HT-29 (cell line): ENCODE measurements at places on chromosomes 3 and 15.

DNA sequence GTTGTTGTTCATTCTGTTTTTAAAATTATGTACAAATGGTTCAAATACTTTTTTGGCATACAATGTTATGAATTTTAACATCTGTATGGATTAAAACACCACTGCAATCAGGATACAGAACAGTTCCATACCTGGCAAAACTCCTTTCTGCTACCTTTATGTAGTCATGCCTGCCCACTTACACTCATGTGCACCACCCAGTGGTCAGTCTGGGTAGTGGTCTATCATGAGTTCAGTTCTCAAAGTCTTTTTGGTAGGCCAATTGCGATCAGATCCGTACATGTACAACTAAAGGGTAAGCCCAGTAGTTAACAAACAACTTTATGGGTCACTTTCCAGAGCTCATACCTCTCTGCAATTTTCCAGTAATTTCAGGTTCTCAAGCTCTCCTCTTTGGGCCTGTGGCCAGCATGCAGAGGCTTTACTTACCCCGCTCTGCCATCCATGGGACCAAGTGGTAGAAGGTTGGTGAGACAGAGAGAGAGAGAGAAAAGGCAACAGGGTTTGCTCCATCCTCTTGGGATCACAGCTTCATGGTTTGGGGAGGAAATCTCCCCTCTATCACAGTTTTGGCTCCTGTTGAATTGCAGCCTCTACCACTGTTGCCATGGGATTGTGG lies 63.9 kb upstream of the FAM98B start:
- DNase-seq, result peak; percentile 91

DNA sequence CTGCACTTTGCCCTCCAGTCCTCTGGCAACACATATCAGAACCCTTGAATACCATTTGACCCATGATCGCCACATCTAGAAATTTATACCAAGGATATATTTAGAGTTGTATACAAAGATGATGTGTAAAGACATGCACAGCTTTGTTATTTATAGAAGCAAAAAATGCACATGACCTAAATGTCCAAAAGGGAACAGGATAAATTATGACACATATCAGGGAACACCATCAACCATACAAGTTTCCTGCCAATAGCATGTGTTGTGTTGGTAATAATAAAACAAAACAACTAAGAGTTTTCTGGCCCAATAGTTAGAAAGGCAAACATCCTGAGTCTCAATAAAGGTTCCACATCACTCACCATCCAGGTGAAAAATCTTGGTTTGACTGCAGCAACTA lies 51.5 kb downstream of the AAGAB start:
- DNase-seq, result no peak

DNA sequence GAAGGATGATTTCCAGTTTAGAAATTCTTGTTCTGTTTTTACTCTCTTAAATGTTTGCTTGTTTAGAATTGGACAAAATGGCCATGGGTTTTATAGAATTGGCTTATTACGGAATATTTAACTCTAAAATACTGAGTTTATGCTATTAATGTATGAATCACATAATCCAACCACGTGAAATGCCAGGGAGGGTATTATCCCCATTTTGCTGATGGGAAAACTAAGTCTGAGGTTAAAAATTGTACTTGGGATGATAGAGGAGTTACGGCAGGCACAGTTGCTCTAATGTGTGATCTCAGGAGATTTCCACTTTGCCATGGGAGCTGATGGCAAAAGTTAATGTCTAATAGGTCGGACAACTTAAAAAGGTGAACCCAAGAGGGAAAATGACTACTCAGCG lies 194.4 kb downstream of the ITPR1 start:
- DNase-seq, result no peak

GRCh38 chr3:170506556-170506955 lies 79.3 kb downstream of the SLC7A14 start:
- DNase-seq, result peak; percentile 84

DNA sequence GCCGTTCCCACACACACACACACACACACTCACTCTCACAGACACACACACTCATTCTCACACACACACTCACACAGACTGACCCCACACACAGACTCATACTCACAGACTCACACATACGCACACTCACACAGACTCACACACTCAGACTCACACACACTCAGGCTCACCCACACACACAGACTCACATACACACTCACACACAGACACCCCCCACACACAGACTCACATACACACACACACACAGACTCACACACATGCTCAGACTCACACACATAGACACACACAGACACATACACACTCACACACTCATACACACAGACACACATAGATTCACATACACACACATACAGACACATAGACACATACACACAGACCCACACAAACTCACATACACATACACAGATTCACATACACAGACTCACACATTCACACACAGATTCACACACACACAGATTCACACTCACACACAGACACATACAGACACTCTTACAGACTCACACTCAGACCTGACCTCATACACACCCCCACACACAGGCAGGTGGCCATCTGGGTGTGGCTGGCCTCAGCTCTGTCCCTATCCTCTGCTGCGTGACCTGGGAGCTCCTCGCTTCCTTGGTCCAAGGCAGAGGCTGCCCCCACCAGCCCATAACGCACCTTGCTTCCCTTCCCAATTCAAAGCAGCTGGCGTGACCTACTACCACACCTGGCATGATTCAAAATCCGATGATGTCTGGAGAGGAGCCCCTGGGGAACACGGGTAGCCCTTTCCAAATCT lies 1.9 kb downstream of the C3orf22 start:
- no peak for DNase-seq

GRCh38 chr3:134326126-134326525 lies 48.1 kb downstream of the AMOTL2 start:
- no peak for DNase-seq

GRCh38 chr15:84654689-84655453 lies 788 bp upstream of the WDR73 start:
- peak; percentile 93 for DNase-seq

DNA sequence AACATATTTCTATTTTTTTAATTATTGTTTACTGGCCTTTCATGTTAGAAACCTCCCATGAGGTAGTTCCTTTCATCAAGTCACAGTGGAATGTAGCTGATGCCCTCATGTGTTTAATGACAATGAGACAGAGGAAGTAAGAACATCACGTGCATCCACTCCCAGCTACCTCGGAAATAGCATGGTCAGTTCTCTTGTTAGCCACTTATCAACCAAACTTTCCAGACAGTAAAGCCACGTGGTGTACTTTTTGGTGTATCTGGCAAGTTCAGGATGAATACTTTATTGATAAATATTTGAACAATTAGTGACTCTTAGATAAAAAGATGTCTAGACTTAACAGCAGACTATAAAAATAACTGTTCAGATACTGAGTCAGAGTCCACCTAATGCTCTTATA lies 781.7 kb downstream of the MECOM start:
- no peak for DNase-seq

GRCh38 chr15:78063970-78064385 lies 13.5 kb downstream of the TBC1D2B start:
- DNase-seq, result no peak

DNA sequence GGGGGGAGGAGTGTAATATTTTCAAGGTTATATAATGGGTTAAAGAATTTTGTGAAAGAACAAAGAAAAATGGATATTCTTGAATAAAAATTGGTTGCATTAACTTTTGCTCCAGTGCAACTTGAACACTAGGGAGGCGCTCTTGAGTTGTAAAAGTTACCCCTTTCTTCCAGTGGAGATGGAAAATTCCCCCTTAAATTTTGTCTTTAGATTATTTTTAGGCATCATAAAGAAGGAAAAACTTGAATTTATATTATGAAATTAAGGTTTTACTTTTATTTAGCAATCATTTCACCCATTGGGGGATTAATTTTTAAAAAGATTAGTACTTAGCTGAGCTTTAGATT lies 550 bp upstream of the CHD2 start:
- no peak for DNase-seq

DNA sequence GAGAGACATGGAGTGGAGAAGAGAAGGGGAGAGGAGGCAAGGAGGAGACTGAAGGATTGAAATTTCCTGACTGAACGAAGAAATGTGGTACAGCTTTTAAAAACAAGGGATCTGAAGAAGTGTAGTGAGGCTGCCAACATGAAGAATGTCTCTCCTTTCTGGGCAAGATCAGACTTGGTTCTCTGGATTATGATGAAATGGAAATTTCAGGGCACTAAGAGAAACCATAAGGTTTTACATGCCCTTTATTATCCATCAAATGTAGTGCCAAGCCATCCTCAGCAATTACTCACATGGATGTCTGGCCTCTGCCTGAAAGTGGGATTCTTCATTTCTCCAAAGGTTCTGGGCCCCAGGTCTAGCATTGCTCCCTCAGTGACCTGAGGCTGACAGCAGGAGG lies 77.6 kb upstream of the CCDC80 start:
- no peak for DNase-seq

- DNase-seq, result no peak
These were observed 19.3 kb upstream of the SLC4A7 start for GRCh38 chr3:27503526-27503925.

DNA sequence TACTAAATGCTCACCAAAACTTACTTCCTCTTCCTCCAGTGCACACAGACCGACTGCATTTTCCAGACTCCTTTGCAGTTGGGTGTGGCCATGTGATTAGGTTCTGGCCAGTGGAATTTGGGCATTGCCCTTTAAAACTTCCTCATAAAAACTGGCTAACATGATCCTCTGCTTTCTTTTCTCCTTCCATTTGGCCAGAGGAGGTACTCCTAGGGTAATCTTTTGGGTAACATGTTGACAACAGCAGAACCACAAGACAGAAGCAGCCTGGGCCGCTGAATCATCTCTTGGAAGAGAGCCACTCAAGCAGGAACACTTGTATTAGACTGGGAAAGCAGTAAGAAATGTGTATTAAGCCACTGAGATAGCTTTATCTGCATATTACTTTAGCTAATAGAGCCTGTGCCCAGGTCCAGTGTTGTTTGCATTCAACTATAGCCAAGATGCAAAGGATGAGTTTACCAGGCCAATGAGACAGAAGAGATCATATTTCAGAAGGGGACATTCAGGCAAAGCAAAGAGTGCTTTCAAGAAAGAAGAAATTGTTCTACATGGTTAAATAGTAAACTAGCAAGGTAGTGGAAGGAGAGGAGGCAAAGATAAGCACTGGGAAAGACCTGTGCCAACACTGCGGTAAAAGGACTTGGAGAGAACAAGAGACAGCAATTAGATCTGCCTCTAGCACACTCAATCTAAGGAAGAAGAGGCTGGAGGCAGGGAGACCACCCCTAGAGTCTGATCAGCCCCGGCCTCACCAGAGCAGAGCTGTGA lies 79.8 kb downstream of the PLCH1 start:
- peak; percentile 5 for DNase-seq
